Stimulated activated CD4-positive, alpha-beta T cell treated with anti-CD3 and anti-CD28 coated beads, Interleukin-15, amount 100 ng/mL, for 24 hours (primary cell): ENCODE measurements at places on chromosomes 7 and 10.

GRCh38 chr7:24703296-24703695 lies 54.0 kb downstream of the GSDME start:
- no peak for DNase-seq

- no peak for DNase-seq
These were observed 284.4 kb upstream of the PHYHIPL start for GRCh38 chr10:58892031-58892531.

GRCh38 chr10:11538834-11539190 lies 72.6 kb downstream of the USP6NL start:
- DNase-seq: no peak

GRCh38 chr7:115701141-115701540 lies 329.4 kb downstream of the TFEC start:
- no peak for DNase-seq

DNA sequence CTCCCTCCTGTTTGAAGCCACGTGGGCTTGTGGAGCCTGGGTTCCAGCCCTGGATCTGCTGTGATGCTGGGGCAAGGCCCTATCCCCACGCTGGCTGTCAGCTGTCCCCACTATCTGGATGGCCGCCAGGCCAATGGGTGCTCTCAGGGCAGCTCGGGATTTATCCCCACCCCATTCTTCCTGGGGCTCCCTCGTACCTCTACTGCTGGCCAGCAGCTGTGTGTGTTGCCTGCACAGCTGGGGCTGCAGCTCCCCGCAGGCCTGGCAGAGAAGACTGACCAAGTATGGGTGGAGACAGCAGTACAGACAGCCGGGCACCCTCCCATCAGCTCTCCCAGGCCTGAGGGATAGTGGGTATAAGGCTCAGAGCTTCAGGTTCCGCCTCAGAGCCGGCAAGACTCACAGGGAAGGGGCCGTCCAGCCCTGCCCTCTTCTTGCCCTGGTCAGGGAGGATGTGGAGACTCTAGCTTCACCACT lies 13.6 kb downstream of the CLIP2 start:
- no peak for DNase-seq

DNA sequence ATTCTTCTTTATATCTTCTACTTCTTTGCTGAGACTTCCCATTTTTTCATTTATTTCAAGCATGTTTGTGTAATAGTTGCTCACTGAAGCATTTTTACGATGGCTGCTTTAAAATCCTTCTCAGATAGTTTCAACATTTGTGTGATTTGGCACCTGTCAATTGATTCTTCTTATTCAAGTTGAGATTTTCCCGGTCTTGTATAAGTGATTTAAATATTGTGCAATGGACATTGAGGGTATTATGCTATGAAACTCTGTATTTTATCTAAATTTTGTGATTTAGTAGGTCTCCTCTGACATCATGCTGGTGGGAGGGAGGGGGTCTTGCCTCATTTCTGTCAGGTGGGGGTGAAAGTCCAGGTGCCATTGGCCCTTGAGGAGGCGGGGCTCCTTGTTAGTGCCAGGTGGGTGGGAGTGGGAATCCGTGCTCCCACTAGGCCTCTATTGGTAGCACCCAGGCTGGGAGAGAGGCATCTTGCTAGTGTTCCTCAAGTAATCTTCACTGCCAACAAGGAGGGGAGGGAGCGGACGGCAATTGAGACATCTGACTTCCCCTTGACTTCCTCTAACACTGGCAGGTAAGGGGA lies 73.0 kb downstream of the ANLN start:
- no peak for DNase-seq

DNA sequence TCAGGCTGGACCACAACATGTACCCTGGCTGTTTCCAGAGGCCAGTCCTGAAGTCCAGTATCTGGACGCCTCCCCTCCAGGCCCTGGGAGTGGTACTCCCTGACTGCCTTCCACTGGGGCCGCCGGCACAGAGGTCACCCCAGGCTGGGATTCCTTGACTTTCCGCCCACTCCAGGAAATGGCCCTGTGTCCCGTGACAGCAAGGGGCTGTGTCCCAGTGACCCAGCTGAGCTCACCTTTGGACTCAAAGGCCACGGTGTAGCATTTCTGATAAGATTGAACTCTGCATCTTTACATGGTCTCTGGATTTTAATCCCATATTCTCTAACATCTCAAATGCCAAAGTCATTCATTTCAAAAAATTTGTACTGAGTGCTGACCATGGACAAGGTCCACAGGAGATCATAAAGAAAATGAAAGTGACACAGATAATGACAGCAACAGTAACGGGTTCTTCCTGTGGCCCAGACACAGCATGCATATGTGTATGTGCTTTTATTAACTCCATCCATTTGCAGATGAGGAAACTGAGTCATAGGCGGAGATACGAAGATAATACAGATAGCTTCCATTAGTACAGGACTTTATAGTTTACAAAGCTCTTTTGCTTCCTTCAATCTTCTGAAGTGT lies 5.4 kb downstream of the ADAMTS14 start:
- no peak for DNase-seq

DNA sequence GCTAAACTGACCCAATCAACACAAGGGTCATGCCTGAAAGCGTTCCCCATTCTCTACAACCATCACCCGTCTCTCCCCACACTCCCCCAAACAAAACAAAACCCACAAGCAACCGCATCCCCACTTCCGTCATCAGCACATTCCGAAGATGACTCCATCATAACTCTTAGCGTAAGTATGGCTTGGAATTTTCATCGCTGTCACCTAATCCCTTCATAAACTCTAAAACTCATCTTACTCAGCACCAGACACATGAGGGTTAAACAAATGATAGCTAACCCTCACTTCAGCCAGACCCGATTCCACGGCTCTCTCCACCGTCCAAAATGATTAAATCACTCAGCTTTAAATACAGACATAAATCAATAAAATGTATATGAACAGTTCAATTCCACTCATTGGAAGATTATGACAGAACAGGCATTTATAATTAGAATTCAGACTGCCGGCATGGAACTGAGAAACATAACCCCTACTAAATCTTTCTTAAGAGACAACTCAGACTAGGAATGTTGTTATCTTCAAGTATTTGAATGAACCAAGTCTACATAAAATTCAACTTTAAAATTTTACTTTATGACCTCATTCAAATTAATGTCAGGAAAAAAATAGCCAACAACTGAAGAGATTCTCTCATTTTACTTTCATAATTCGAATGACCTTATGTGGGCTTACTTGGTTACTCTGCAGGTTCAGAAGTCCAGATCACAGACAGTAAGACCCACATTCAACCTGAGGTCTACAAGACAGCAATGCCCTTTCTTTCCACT lies 215.9 kb downstream of the PARD3 start:
- DNase-seq: no peak

GRCh38 chr10:51386248-51386885 lies 312.1 kb downstream of the PRKG1 start:
- no peak for DNase-seq

- DNase-seq: no peak
These were observed 44.3 kb downstream of the NUDCD3 start for GRCh38 chr7:44445986-44446671.

- DNase-seq: peak; percentile 78
These were observed 15.6 kb downstream of the SHH start for GRCh38 chr7:155796381-155797261.

DNA sequence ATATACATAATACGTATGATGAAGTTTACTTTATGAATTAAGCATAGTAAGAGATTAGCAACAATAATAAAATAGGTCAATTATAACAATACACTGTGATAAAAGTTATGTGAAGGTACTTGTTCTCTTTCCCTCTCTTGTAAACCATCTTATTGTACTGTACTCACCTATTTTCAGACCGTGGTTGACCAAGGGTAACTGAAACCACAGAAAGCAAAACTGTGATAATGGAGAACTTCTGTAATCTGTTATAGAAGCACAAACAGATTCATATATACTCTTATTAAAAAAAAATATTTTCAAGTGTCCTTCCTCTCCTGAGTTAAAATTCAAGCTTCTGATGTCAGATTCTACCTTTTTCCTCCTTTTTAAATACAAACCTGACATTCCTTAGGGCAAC lies 1247.8 kb upstream of the SORCS1 start:
- DNase-seq: no peak

- no peak for DNase-seq
These were observed 43.1 kb downstream of the BRAF start for GRCh38 chr7:140881507-140882228.

DNA sequence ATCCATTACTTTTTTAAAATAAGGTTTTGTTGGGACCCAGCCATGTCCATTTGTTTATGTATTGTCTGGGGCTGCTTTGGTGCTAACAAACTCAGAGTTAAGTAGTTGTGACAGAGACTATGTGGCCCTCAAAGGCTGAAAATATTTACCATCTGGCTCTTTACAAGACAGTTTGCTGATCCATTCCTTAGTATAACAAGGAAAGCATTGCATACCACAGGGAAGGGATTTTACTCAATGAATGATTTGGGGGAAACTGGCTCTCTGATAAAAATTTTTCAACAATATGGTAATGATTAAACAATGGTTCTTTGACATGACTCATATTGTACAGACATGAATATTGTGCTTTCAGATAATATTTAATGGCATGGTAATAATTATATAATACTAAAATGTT lies 738.1 kb downstream of the KCNMA1 start:
- DNase-seq: no peak

DNA sequence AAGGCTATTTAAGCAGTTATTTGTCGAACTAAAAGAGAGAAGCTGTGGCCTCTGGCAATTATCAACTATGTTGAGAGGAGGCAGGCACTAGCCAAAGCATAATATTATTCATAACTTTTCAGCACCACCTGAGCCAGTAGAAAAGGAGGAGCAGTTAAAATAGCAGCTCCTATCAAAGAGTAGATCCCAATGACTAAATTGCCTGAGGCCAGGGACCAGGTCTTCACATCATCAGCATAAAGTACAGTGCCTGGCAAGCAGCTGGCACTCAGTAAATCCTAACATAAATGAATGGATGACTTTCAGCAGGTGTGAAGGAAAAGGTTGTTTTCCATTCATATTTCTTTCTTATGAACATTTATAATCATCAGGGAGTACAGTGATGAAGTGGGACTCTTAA lies 309.0 kb upstream of the IMMP2L start:
- no peak for DNase-seq

- DNase-seq: no peak
These were observed 553.0 kb downstream of the GRM8 start for GRCh38 chr7:126699707-126700106.

- peak; percentile 4 for DNase-seq
These were observed 17.3 kb downstream of the OPALIN start for GRCh38 chr10:96341219-96342182.

DNA sequence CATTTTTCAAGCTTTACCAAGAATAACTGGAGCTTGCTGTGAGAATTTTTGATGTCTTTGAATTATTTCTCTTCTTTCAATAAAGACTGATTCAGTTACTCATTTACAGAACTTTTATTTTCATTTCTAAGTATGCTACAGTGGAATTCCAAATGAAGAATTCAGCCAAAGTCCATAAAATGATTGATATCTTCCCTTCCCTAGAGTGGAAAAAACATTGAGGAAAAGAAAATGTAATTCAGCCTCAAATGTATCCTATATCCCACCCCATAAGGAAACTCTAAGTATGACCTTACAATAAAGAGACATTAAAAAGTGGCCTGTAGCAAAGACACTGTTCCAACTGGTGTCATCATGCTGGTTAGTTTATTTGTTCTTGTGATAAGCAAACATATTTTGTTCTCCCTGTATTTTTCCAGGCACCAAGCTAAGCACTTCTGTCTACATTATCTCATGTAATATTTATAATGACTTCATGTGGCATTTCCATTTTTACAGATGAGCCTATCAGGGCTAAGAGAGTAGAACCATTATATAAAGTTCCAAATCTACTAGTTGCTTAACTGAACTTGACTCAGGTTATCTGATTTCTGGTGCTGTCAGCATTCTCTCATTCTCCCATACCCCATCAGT lies 450.4 kb downstream of the NEBL start:
- no peak for DNase-seq

- no peak for DNase-seq
These were observed 596.5 kb upstream of the POT1 start for GRCh38 chr7:125526092-125526491.

- DNase-seq: no peak
These were observed 171.3 kb upstream of the STEAP4 start for GRCh38 chr7:88477976-88478375.

GRCh38 chr10:105798328-105798889 lies 1157.3 kb downstream of the SORCS3 start:
- DNase-seq: no peak

DNA sequence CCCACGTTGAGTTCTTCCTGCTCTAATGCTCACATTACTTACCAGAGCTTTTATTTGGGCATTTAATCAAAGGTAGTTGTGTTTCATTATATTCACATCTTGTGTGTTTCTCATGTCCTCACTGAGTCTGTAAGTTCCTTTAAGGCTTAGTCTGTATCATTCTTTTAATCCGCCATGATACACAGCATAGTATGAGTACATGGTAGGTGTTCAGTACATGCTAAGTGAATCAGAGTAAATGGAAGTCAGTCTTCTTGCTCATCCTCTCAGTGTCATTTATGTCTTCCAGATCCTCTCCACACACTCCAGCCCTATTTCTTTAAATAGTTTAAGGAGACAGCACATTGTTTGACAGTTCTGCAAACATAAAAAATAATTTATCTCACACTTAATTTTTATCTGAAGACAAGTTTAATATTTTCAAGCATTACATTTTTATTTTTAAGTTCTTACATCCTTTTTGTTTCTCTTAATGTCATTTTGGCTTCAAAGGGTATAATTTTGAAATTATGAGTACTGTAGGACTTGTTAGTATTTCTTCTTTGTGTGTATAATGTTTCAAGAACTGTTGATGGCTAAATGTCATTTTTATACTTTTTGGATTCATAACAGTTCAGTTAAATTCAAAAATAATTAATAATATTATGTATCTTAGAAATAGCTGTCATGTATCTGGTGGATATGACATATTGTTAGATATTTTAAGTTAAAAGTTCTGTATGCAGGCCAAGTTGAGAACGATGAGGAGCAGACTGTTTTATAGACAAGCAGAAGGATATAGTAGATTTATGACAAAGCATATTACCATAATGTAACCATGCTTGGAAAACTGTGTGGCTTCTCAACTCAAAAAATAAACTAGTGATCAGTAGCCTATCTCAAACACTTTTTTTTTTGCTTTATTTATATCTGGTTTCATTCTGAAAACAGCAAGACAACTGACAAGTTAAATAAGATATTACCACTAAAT lies 342.7 kb downstream of the LRMDA start:
- no peak for DNase-seq

- no peak for DNase-seq
These were observed 98.0 kb downstream of the MAD1L1 start for GRCh38 chr7:2134740-2135139.

DNA sequence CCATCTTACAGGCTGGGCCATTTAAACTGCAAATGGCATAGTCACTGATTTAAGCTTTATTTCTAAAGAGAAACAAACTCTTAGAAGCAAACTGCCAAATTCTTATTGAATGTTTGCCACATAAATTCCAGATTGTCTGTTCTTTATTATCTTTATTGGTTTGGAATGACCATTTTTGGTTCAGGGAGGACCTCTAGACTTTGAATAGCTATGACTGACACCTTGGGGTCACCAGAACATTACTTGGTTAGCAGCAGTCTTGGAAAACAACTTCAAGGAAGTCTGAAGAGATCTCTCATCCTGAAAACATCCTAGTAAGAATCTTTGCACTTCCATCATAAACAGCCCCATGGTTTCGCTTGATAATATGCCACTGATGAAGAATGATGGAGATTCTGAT lies 197.1 kb downstream of the SUGCT start:
- DNase-seq: no peak

- DNase-seq: no peak
These were observed 285.5 kb downstream of the CCDC3 start for GRCh38 chr10:12716042-12716441.
